NCI-H1092 (cell line): ENCODE measurements at places on chromosomes 3 and 15.

- no peak for DNase-seq
Measured at GRCh38 chr3:133162265-133162664, 124.1 kb downstream of the TMEM108 start.

DNA sequence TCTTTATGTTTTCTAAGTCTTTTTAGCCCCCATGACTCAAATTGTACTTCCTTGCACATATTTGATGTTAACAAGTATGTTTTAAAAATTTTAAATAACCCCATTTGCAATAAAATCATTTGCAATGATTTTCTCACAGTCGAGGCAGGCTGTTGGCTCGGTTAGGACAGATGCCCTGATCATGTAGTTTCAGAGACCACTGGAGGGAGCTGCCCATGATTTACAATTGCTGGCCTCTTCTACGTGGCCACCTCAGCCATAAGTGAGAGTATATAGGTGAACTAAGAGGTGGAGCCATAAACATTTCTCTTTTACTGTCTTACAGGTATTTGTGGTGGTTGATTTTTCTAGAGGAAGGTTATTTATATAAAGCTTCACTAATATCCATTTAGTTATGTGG is 1.7 kb downstream of the DTWD1 start:
- no peak for DNase-seq

- no peak for DNase-seq
Measured at GRCh38 chr3:12903881-12904280, 62.5 kb upstream of the RPL32 start.

DNA sequence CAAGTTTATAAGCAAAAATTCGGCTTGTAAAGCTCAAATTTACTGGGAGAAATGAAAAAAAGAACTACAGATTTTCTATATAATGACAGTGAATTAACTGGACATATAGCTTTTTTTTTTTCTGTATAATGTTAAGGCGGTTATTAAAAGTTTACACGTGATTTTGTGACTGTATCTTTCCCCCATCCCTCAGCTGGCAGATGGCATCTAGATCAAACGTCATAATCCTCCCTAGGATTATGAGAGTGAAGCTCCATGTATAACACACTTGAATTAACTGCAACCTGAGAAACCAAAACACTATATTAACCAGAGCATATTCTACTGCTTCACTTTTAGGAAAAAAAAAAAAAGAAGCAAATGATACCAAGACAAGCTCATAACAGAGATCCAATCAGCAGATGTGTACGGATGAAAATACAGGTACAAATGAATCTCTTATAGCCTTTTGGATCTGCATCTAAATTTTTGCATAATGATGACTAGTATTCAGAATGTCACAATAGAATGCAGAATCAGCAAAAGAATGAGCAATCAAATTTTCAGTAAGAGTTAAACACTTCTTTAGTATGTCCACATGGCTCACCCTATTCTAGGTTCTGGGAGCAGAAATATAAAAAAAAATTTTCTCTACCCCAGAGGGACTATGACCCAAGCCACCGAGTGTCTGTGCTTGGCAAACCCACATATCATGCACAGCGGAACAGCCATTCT is 12.4 kb downstream of the MOBP start:
- no peak for DNase-seq

GRCh38 chr3:157073810-157074209 is 86.1 kb downstream of the CCNL1 start:
- no peak for DNase-seq

- DNase-seq, result no peak
Measured at GRCh38 chr15:74857082-74857655, 14.2 kb upstream of the ULK3 start.

- DNase-seq, result no peak
Measured at GRCh38 chr15:43100971-43101370, 4.9 kb downstream of the UBR1 start.

DNA sequence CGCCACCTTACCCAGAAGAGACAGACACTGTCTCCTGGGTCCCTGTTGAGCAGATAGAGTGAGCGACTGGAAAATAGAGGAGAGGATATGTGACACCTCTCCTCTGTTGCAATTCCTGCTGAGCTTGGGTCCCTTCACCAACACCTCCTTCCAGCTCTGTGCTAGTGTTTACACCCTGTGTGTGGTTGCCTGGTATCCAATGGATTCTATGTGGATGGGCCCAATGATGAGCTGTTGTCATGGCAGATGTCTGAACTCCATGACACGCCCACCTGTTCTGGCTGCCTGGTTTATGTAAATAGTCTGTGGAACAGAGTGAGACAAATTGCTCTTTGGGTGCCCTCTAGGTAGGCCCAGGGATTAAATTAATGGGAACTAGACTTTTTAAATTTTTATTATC is 23.7 kb downstream of the RBM5 start:
- DNase-seq, result no peak

- no peak for DNase-seq
Measured at GRCh38 chr15:99749386-99749785, 16.1 kb upstream of the LYSMD4 start.

DNA sequence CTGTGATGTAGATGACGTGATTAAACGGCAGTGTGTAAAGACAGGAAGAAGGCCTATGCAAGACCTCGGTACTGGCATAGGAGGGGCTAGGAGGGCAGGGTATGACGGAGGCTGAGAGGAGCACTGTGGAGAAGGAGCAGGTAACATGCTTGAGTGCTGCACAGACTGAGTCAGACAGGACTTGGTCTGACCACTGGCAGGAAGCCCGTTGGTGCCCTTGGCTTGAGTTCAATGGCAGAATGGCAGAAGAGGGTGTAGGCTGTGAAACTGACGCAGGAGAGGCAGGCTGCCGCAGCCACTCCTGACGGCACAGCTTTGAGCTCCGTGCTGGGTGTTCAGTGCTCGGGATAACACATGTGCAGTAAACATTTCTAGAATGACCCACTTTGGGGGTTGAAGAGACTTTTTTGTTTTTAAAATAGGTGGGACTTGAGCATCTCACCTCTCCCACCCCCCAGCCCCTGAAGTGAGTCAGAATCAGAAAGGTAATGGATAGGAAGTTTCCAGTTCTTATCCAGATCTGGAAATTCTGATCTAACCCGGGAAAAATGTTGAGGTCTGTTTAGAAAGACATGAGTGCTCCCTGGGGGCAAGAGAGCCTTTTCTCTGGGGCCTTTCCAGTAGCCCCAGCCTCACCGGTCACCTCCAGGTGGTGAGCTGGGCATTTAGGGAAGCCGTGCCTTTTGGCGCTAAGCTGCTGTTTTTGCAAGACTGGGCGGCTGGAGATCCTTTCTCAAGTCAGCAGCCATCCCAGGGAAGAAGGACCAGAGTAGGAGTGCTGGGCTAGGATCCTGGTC is 126.4 kb downstream of the RPLP1 start:
- DNase-seq, result no peak

DNA sequence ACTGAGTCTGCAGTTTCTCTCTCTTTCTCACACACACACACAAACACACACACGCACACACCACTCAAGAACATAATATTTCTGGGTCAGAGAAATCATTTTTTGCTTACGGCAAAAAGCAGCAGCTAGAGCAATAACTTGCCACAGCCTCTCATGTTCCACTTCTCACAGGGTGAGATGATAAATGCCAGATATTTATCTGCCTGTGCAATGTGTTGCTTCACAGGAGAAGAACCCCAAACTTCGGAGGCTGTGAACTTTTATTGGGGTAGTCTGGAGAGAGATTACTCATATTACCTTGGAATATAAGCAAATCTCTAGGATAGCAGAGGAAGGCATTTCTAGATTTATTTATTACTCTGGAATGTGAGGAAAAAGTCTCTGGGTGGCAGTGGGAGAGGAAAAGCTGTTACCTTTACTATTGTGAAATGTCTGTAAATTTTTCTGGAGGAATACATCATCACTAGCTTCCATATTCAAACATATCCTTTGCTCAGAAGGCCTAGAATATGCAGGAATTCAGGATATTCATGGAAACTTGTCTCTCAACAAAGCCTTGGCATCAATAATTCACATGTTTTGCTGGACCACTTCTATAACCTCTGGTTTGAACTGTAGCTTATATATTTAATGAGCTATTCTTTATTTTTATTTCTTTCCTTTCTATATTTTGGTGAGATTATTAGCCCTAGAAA is 369.2 kb downstream of the NSUN3 start:
- DNase-seq, result no peak

DNA sequence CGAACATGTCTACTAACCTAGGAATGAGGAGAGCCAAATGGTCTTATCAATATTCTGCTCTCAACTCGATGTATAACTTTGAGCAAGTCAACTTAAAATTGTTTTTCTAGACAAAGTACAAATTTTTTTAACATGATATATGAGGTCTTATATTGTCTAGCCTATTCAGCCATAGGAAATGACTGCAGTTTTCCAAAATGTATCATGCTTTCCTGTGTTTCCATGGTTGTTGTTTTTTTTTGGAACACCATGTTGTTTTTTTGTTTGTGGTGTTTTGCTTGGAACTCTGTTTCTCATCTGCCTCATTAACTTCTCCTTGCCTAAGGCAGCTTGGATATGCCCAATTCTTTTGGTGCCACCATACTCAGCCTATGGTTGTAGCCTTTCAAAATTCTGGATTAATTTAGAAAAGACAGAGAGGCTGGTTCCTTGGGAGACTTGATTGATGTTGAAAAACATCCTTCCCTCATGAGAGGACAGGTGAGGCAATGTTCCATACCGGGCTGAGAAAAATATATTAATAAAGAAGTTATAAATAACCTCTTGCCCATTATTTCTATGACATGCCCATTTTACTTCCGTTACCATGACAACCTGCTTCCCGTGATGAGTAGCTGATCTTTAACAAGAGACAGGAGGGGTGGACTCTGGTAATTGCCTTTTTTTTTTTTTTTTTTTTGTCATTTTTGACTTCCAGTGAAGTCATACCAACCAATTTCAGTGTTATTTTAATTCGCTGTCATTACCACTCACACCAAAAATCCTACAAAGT is 687.9 kb upstream of the GRM7 start:
- no peak for DNase-seq

DNA sequence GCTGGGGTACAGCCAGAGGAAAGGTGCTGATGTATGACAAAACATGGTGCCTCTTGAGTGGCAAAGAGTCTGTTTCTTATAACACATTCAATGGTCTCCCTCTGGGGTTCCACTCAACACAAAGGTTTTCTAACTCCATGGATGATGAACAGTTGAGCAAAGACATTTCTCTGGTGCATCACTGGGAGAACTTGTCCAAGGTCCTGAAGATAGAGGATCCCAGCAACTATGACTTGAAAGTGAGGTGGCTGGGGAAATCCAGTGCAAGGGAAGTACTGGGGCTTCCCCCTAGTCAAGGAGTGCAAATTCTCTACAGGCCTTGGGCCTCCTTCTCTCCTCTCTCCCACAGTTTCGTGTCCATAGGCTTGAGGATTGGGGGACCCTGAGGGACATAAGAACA is 431.1 kb downstream of the WDR72 start:
- no peak for DNase-seq

GRCh38 chr15:24745290-24745689 is 69.7 kb downstream of the NPAP1 start:
- DNase-seq, result no peak

DNA sequence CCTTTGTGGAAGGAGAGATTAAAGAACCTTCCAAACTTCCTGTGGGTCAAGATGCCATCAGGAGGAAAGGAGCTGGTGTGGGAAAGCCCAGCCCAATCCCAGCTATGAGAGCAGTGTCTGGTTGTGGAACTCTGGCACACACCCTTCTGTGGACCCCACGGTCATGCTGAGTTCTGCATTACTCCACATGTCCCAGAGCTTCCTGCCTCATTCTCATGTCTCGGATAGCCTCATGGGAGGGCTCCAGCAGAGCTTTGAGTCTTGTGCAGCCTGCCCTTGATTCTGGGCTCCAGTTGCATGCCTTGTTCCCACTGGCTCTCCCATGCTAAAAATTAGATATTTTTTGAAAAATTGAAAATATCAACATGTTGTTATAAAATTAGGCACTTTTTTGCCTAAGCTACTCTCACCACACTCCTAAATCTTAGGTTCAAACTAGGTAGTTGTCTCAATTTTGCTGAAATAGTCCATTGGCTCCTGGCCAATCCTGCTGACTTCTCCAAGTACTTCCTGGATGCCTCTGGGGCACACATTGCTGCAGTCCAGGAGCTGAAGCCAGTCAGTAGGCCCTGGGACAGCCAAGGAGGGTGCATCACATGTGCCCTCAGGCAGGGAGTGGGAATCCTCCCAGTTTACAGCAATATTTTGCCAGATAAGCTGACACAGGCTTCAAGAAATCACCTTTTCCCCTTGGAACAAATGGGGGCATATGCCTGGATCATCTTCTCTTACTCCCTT is 144.3 kb downstream of the EEFSEC start:
- no peak for DNase-seq

- DNase-seq, result no peak
Measured at GRCh38 chr3:79886204-79886603, 118.4 kb upstream of the ROBO1 start.

GRCh38 chr3:36764704-36765038 is 318 bp upstream of the DCLK3 start:
- no peak for DNase-seq

GRCh38 chr3:116470605-116471197 is 25.4 kb upstream of the LSAMP start:
- no peak for DNase-seq

DNA sequence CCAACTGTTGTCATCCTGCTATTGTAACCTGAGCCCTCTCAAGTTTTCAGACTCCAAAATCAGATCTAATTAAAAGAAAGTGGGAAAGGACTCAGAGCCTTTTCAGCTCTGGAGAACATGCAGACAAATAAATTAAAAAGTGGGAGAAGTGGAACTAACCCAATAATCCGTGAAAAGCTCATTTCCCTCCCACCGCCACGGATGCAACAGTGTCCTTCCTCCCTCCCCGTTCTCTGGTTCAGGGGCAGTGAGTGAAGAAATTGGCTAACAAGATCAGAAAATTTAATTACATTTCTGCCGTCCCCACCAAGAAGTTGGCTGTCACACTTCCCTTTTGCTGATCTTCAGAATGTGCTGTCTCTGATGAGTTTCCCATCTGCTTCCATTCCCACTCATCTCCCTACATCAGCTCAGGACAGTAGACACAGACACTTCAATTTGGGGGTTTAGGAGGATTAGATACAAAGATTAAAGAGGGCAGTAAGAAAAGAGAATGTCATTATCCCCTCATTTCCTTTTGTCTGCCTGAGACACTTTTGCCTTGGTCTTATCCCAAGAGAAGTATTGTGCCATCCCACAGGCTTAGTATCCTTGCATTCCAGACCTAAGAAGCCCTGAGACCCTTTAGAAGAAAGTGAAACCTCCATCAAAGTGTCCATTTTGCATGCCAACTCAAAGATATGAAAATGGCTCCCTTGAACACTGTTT is 335.7 kb upstream of the PPP2R3A start:
- DNase-seq, result no peak

GRCh38 chr15:81016489-81017068 is 15.9 kb downstream of the TLNRD1 start:
- DNase-seq, result no peak

- no peak for DNase-seq
Measured at GRCh38 chr3:156160647-156161046, 40.3 kb downstream of the KCNAB1 start.

- DNase-seq, result no peak
Measured at GRCh38 chr3:123941121-123941520, 19.9 kb downstream of the CCDC14 start.
